AML-193 (cell line): ENCODE measurements at places on chromosomes 3 and 15.

DNA sequence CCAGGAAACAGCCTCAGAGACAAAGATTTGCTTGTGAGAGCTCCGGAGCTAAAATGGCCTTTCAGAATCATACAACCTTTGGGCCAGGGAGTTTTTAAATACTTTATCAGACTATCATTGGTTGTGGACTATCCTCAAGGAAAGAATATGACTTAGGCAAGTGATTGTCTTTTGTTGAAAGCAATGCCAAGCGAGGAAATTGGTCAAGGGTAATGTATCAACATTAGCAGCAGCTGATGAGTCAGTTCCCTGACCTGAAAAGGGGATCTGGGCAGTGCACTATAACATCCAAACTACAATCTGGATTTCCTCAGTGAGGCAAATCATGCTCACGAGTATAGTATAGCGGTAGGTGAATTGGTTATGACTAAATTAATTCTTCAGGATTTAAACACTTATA is 303.6 kb downstream of the LSAMP start:
- DNase-seq: no peak

GRCh38 chr15:93067649-93068085 is 21.3 kb downstream of the RGMA start:
- DNase-seq: no peak

DNA sequence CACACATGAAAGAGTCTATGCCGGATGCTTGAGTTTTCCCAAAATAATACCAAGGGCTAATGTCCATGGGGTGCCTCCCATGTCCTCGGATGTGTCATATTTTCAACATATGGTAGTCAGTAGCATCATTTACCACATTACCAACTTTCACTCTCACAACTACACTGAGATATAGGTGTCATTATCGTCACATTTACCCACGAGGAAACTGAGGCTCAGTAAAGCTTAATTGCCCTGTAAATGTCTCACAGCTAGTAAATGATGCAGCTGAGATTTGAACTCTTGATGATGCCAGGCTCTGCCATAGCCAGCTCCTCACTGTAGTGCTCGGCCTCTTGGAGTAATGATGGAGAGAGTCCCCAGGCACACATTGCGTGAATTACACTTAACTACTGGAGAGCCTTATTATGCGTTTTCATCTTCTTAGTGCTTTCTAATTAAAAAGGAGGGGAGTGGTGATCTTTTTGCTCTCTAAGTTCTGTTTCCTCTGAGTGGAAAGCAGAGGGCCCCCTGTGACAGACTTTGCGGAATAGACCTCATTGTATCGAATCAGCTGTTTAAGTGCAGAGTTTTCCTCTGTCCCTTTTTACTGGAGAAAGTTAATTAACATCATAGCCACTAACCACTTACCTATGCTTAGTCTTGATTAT is 142.0 kb upstream of the SLCO3A1 start:
- DNase-seq: no peak

- DNase-seq: no peak
Measured at GRCh38 chr3:152253514-152253913, 15.2 kb upstream of the MBNL1 start.

- DNase-seq: no peak
Measured at GRCh38 chr15:49606594-49606993, 14.0 kb downstream of the FAM227B start.

DNA sequence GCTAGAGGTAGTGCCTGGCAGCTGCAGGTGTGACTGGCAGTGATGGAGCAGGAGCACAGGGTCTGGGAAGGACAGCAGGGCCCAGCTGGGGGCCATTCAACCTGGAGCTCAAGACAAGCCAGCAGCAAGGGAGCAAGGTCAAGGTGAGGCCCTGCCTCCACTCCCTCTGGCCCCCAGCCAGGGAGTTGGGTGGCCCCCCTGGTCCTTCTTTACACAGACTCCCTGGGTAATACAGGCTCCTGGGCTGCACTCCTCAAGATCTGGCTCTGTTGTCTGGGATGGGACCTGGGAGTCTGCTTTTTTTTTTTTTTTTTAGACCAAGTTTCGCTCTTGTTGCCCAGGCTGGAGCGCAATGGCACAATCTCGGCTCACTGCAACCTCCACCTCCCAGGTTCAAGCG is 14.5 kb downstream of the GNAI2 start:
- no peak for DNase-seq

- DNase-seq: no peak
Measured at GRCh38 chr3:133820129-133820528, 14.5 kb downstream of the SRPRB start.

- DNase-seq: no peak
Measured at GRCh38 chr15:100297812-100298211, 44.0 kb downstream of the ADAMTS17 start.
